ENCODE measurements at places on chromosomes 3 and 15.

DNA sequence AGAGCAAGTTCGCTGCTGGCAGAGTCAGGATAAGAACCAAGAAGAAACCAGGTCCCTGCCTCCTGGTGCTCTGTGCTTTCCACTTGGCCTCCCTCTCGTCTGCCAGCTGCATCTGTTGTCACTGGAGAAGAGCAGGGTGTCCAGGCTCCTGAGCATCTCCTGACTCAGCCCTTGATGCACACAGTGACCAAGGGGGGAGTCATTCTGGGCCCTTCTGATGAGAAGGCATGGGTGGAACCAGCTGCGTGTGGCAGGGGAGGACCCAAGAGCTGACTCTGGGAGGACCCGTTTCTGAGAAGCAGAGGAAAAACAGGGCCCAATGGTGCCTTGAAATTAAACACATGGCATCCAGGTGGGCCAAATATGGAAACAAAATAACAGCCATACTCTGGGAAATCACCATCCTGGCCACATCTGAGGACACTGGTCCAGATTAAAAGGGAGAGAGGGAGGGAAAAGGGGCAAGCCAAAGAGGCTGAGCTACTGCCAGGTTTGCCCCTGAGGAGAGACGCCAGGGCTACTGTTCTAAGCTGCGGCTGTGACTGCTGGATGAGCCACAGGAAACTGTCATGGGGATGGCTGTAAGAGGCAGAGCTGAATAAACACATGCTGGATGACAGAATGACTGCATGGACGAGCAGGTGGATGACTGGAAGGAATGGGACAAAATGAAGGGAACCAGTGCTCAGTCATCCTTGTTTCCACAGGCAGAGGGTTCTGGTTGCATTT is 58.1 kb upstream of the CA12 start:
- peak; percentile 36 for DNase-seq

- DNase-seq: no peak
Measured at GRCh38 chr3:37400945-37401344, 226.6 kb upstream of the LRRFIP2 start.

DNA sequence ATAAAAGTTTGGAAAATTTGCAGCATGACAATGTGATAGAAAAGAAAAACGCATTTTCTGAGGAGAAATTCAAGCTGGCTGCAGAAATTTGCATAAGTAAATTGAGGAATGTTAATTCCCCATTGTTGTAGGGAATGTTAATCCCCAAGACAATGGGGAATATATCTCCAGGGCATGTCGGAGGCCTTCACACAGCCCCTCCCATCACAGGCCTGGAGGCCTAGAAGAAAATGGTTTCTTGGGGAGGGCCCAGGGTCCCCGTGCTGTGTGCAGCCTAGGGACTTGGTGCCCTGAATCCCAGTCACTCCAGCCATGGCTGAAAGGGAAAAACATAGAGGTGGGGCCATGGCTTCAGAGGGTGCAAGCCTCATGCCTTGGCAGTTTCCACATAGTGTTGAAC is 101.1 kb downstream of the BOC start:
- no peak for DNase-seq

GRCh38 chr15:39595338-39596221 is 14.7 kb downstream of the THBS1 start:
- DNase-seq: no peak

DNA sequence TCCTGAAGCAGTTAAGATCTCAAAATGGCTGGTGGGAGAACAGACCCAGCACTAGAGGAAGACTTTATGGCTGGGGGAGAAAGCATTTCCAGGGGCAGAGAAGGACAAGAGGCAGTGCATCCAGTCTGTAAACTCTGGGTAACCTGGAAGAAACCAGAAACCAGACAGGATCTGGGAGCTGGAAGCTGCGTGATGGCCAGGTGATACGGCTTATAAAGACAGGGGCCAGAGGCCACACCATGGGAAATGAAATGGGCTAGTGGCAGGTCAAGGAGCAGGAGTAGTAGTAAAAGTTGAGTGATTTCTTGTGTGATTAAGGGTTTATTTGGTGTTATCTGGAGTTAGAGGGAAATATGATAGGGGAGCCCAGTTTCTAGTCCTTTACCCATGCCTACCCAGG is 144.7 kb upstream of the ARRDC4 start:
- DNase-seq: no peak

- DNase-seq: no peak
Measured at GRCh38 chr3:175355801-175356335, 496.7 kb downstream of the NAALADL2 start.

DNA sequence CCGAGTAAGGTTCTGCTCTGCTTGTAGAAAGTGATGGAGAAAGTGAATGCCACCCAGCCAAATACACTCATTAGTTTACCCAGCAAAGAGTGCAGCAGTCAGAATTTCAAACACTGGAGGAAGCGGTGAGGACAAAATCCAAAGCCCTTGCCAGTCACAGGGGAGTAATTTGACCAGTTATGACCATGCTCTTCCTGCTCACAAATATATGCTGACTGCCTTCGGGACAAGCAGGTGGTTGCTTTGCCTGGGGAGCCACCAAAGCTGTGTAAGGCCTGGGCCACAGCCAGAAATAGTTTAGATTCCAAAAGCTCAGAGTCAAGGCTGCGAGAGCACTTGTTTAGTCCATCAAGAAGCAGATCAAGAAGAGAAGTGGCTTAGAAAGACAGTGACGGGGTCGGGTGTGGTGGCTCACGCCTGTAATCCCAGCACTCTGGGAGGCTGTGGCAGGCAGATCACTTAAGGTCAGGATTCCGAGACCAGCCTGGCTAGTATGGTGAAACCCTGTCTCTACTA is 51.0 kb upstream of the ATP13A3 start:
- DNase-seq: no peak

GRCh38 chr15:74130155-74130848 is at the start of gene ISLR2:
TSS of gene ISLR2 (plus strand) at chr15:74130586. CDS start at chr15:74132755, 2,169 bp downstream.
- no peak for DNase-seq

GRCh38 chr3:12308517-12308916 is 19.6 kb downstream of the PPARG start:
- DNase-seq: no peak

DNA sequence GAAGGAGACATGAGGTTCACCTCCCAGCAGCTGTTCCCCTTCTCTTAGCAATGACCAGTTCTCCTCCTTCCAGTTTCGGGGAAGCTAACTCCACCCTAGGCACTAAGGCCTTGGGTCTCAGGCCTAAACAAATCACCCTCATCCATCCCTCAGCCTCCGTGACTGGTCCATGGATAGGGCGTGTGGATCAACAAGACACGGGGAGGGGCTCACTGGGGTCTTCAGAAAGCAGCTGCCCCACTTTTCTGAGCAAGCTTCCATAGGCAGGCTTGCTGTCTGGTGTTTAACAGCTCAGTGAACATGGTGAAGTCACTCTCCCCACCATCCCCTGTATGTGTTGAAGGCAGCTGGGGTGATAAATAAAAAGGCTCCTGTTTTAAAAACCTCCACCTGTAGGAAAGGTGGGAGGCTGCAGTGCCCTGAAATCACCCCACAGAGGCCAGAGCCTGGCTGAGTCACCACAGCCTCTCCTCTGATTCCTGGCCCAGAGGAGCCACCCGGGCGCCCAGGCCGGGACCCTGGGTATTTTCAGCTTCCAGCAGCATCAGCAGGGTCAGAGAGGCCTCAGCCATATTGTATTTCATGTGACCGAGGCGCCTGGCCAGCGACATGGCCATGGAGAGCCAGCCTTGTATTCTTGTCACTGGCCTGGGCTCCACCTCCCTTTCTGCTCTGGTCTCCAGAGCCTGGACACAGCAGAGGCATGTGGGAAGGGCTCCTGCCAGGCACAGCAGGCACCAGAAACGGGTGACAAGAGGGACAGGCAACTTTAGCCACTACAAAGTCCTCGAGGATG is 60.3 kb upstream of the HERC1 start:
- DNase-seq: no peak

DNA sequence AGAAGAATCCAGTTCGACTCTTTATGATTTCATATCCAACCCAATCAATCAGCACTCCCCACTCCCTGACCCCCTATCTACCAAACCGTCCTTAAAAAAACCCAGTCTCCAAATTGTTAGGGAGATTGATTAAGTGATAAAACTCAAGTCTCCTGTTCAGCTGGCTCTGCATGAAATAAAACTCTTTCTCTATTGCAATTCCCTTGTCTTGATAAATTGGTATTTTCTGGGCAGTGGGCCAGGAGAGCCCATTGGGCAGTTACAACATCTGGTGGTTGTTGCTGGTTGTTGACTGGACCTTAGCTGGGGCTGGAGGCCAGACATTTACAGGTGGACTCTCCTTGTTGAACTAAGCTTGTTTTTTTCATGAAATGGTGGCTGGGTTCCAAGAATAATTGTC is 642.3 kb downstream of the ROBO2 start:
- no peak for DNase-seq

GRCh38 chr15:98581715-98582114 is 66.6 kb upstream of the IGF1R start:
- no peak for DNase-seq

- no peak for DNase-seq
Measured at GRCh38 chr15:47398132-47398531, 319.2 kb upstream of the SEMA6D start.

DNA sequence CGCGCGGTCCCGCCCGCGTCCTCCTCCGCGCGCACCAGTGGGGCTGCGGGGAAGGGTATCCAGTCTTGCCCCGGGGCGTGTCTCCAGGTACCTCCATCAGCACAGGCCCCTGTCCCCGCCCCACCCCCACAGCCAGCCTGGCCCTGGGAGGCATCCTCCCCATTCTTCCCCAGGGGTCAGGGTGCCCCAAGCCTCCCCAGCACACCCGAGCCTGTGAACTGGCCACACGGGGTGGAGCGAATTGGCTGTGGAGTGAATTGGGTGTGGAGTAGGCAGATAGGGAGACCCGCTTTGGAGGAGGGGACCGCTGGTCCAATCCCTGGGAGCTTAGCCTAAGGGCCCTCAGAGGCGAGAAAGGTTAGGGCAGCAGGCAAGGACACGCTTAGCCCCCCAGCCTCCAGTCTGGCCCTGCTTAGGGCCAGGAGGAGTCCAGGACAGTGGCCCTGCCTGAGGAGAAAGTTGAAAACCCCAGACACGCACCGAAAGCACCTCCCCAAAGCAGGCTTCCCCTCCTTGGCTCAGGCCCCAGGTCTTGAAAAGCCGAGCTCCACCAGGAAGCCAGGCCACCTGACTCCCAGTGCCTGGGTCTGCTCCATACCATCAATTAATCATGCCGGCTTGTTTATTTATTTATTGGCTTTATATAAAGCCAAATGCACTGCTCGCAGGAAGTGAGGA is 107.7 kb upstream of the SLC6A11 start:
- no peak for DNase-seq

- no peak for DNase-seq
Measured at GRCh38 chr3:12442654-12443501, 41.4 kb upstream of the TSEN2 start.

- no peak for DNase-seq
Measured at GRCh38 chr15:41583795-41584194, 24.8 kb downstream of the TYRO3 start.

DNA sequence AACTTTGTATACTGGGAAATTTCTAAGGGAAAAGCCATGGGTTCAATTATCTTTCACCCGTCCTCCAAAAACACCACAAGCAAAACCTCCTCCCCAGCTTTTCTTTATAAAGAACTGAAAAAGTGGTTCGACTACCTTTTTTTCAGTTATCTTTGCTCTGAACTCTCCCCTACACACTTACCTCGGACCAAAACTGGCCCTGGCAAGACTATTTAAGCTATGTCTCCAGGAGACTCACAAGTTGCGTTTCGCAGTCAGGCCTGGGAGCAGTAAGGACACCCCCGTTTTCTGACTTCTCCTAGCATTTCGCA is 645 bp downstream of the COPS2 start:
- DNase-seq: no peak

GRCh38 chr3:66442254-66443117 is 58.3 kb downstream of the LRIG1 start:
- DNase-seq: peak; percentile 82

DNA sequence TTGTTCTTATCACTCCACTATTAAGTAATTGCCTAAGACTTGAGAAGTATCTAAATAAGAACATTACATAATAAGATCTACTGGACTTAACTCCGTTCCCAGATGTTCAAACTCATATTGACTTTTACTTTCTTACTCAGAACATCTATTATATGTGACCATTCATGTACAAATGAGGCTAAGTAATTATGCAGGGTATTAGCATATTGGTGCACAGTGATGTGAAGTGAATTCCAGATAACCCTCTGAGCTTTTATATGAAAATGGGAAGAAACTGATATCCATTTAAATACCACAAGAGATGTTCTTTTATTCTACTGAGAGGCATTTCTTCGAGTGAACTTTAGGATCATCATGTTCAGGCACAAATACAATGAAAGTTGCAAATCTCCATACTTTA is 135.7 kb downstream of the ZPLD1 start:
- no peak for DNase-seq

DNA sequence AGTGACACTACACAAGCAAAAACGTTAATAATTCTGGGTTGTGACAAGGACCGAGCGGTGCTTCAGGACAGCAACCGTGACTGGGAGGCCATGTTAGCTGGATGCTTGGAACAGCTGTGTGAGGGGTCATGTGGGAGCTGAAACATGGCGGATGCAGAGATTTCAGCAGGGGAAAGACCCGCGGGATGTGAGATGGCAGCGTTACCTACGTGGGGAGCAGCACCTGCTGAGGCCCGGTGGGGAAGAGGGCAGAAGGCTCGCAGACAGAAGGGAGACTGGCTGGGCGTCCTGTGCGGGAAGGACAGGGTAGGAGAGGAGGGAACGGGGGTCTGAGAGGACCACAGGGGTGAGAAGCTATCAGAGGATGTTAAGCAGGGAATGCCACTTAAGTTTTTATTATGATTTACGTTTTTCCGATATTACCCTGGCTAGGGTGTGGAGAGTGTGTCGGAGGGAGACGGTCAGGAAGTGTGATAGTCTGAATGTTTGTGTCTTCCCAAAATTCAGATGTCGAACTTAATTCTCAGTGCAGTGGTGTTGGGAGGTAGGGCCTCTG is 228.8 kb upstream of the LYSMD4 start:
- DNase-seq: no peak

DNA sequence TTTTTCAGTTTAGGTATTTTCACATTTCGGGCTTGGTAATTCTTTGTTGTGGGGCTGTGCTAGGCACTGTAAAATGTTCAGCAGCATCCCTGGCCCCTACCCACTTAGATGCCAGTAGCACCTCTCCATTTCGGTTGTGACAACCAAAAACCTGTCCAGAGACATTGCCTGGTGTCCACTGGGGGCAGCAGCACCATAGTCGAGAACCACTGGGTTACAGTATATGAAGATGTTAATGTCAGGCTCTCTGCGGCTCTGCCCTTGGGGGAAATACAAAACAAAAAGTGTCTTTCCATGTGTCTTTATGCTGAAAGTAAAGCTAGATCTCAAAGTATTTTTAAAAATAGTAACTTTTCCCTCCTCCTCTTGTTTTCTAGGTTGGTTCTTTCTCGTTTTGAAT is 177.2 kb downstream of the ITPR1 start:
- DNase-seq: no peak

GRCh38 chr3:191399918-191400317 is 61.0 kb upstream of the PYDC2 start:
- DNase-seq: no peak
